ENCODE measurements at places on chromosomes 13 and 19.

- DNase-seq: no peak
Measured at GRCh38 chr19:35739275-35740107, 2.8 kb downstream of the IGFLR1 start.

DNA sequence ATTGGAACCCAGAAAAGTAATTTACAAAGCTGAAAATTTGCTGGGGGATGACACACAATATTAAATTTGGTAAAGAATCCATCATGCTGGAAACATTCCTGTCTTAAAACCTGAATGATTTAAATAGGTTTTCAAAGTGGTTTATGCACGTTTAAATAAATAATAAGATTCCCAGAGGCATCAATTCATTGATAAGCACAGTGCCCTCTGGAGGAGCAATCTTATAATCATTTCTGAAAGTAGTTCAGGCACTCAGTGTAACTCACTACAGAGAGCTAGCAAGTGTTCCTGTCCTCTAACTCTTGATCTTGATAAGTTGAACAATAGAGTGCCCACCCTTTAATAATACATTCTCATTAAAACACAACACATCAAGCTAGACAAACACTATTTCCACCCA is 43.5 kb upstream of the SHISA2 start:
- DNase-seq: no peak

DNA sequence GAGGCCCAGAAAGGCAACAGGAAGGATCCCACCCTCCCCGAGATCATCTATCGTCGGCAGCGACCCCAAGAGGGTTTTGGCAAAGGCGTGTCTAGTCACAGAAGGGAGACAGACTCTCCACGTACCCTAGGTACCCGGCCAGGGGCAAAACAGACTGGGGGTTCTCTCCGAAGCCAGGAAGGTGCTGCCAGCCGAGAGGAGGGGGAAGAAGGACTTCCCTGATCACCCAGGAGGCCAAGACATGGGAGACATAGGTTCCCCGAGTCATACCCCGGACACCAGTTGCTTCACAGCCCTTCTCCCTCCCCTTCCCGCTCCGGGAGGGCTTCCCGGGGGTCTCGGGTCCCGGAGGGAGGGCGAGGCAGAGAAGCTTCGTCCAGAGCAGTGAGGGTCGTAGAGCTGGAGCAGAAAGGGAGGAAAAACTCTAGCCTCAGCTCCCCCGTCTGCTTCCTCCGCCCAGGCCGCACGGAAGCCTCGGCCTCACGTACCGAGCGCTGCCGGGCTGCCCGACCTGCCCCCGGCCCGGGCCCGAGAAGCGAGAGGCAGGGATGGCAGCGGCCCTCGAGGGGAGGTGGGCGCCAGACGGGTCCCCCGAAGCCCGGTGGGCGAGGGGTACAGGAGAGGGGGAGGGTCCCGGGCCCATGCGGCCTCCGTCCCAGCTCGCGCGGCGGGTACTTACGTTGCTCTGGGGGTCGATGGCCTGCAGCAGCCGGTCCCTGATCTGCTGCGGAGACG is 644 bp downstream of the MED26 start:
- DNase-seq: no peak

DNA sequence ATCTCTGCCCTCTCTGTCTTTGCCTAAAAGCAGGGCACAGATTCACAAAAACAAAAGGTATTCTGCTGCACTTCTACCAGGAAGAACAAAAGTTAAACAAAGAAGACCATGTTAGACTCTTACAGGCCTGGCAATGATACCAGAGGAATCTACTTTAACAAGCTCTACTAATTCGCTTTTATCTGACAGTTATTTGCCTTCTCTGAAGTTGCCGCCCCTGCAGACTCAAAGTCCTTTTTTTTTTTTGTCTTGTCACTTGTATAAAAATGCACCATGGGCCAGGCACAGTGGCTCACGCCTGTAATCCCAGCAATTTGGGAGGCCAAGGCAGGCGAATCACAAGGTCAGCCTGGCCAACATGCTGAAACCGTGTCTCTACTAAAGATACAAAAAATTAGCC is 176.5 kb upstream of the UBL3 start:
- no peak for DNase-seq

DNA sequence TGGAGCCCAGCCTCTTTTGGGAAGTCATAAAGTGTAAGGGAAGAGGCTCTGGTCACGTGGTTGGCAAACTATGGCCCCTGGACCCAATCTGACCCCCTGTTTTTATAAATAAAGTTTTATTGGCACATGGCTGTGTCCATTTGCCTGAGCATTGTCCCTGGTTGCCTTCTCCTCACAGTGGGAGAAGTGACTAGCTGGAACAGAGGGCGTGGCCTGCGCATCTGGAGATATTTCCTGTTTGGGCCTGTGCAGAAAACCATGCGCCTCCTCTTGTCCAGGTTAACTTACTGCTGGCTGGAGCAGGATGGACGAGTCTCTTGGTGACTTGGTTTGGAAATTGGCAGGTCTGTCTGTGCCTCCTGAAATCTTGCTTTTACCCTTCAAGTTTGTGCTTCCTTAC is 48.3 kb downstream of the KDM4B start:
- DNase-seq: peak; percentile 12

DNA sequence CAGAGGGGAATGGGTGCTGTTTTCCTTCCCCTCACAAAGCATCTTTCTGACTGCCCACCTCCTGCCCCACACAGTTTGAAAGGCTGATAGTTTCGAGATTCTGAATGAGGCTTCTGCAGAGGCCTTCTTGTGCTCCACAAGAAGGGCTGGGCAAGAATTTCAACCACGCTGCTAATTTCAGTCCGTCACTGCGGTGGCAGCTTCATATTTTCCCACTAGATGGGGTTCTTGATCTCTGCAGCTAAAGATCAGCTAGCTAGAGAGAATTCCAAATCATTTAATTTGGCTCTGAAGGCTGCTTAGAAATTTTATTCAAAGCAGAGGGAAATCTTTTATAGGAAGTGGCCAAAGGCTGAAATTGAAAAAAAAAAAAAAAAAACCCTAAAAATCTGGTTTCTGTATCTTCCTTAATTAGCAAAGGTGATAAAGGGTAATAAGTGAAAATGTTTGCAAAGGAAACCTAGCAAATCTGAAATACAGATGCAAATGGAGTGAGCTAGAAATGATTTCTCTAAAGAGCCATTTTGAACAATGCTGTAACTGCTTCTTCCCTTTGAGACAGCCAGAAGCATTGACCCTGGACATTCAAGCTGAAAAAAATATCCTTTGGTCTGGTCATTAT is 38.0 kb upstream of the C13orf42 start:
- DNase-seq: peak; percentile 45

DNA sequence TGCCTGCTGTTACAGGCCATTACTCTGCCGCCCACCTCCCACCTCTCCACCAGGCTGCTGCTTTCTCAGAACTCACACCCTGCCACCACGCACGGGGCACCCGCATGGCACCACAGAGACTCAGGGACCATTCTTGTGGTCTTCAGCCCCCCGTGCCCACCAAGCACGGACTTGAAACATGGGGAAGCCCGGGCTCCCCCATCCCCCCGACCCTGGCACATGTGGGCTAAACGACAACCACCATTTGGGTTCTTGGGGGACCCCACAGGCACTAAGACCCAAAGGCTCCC is 23.1 kb upstream of the TINCR start:
- no peak for DNase-seq

DNA sequence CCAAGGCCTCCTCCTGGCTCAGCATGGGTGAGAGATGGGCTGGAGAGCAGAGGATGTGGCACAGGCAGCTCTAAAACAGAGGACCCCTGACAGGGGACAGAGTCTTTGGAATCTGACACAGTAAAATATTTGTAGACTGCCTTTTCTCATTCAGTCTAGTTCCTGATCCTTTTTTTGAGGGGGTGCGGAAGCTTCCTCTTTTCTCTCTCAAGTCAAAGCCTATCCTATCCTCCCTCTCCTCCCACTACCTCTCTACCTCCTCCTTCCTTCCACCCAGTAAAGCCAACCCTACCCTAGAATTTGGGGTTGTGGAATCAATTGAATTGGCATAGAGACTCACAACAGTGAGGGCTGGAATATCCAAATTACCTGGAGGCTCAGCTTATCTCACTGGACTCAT is 82.0 kb downstream of the TEX26 start:
- DNase-seq: no peak

DNA sequence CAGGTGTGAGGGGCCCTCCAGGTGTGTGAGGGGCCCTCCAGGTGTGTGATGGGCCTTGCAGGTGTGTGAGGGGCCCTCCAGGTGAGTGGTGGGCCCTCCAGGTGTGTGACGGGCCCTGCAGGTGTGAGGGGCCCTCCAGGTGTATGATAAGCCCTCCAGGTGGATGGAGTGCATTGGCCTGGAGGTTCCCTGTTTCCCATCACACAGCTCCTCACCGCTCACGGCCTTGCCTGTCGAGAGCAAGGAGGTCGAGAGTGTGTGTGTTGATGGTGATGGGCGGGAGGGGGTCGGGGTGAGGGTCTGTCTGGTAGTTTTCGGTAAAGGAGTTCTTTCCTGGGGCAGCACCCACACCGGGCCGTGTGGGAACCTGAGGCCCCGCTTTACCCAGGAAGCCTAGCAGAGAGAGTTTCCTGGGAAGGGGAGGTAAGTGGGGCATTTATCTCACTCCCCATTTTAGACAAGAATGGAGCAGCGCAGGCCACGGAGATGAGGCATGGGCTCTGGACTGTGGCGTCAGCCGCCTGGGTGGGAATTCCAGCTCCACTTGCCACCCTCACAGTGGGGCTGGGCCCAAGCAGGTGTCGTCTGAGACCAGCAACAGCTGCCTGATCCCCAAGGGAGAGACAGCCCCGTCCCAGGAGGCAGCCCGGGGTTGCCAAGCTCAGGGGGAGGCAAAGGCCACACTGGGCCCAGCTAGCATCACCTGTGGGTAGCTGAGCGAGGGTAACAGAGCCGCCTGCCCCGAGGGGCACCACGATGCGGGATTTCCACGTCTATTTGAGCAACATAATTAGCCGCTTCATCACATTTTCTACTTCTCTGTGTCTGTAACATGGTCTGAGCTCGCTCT is 10.9 kb upstream of the GAS6 start:
- no peak for DNase-seq

GRCh38 chr13:36530050-36530789 is 97.9 kb downstream of the CCNA1 start:
- no peak for DNase-seq

DNA sequence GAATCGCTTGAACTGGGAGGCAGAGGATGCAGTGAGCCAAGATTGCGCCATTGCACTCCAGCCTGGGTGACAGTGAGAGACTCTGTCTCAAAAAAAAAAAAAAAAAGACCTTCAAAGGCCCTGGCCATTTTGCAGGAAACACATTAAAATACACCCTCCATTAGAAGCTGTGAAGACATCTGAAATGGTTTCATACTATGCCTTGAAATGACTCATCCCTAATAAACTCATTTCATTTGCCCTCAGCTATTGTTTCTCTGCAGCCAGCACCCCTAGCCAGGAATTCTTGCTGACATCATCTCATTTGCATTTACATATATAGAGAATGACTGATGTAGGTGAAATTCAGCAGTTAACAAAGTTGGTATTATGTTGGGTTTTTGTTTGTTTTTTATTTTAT is 8.7 kb downstream of the EML2 start:
- DNase-seq: peak; percentile 85
